ENCODE measurements at places on chromosomes 12 and 14.

GRCh38 chr12:31018790-31019505 is 54.7 kb upstream of the DDX11 start:
- DNase-seq: no peak

DNA sequence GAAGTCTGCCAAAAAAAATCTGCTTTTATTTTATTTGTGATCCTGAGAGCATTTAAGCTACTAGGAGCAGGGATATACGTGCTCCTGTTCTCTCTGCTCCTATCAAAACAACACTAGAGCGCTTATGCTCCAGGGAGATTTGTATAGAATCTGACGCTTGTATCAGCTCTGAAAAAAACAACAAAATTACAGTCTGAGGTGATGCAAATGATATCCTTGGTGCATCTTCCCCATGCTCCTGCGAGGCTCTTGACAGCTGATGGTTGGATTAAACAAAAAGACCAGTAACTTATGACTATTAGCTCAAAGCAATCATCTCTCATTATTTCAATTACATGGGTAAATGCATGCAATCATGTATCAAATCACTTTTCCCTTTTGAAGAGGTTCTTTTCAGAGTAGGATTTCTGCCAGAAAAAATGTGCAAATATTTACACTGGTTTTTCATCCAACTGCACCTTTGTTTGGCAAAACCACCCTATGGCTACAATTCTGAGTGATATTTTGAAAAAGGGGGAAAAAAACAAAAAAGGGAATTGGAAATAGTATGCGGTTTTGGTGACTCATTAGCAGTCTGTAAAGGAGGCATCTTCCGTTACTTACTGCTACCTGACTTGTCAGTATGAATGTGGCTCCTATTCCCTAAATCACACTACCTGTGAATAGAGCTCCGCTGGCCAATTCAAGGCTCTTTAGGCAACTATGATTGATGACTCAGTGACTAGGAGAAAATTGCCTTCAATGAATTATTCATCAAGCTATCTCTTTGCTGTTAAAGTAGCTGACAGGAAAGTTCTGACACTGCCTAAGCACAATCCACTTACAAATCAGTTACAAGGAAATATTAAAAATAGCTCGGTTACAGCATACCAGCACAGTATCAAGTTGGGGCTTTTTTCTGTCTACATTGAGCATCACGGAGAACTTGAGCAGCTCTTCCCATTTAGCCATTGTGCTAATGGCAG is 450.0 kb downstream of the FOXG1 start:
- DNase-seq: no peak

DNA sequence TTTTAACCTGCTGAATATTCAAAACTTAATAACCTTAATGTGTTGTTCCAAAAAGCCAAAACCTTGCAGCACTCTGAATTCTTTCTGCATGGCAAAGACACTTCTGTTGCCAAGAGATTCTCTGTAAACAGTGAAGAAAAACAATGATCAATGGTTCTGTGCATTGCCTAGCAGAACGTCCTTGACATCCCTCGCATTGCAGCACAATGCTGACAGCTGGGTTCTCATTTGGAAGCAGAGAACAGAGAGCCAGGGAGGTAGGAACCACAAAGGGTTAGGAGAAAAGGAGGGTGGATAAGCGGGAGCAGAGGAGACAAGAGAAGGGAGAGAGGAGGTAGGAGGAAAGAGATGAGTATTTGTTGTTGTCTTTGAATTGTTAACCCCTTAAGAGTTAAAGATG is 501.1 kb downstream of the NAV3 start:
- no peak for DNase-seq

DNA sequence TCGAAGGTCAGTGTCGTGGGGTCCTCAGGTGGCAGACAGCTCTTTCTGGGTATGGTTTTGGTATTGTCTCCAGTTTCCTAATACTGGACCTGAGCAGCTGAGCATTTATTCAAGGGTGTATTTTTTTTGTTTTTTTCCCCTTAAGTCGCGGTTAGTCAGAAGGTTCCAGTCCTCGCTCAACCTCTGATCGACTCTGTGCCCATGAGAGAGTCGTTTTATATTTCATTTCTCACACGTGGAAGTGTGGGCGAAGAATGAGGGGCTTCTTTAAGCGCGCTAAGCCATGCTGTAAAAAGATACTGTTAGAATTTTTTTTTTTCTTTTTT is 499 bp downstream of the MIPOL1 start:
- DNase-seq: no peak

DNA sequence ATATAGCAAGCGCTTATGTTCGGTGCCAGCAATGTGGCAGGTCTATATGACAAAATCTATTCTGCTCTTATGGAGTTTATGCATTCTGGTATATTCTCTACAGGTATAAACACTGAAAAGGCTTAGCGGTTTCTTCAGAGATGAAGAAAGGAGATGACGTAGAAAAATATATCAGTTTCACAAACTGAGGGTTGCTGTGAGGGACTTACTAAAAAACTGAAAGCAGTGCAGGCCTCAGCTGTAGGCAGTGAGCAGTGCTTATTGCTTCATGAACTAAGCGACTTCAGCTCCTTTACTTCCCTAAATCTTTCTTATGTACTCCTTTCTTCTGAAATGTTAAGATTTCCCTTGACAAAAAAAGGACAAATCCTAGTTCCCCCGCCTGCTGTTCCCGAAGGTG is 4.5 kb downstream of the DDX47 start:
- DNase-seq: peak; percentile 19

DNA sequence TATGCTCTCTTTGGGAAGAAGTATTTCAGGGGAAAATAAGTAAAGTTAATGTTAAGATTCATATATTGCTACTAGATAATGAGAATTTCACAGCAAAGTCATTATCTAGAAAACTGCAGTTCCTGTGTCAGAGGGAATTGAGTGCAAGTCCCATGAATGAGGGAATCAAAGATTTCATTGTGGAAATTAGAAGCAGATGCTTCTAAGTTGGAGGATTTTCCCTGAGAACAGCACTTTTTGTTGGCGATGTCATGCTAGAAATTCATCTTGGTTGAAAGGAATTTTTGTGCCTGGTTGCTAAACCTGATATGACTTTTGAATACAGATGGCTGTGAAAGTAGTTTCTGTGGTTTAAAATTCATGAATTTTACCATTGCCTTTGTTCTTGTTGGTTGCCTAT is 25.6 kb downstream of the FRMD6 start:
- DNase-seq: no peak

DNA sequence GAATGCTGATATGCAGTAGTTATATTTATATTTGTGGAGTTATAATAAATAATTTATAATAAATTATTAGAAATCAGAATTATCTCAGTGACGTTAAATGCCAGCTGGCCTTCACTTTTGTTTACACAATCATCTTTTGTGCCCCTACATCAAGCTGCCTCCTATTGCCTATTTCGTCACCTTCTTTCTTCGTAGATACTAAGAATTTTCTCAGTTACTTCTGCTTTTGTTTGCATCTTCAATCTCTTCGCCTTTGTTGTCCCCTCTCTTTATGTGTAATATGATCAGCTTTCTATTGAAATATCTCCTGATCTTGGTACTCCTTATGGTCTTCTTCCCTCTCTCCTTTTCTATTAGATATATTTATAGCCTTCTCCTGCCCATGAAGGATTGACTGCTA is 197.0 kb downstream of the ERC1 start:
- DNase-seq: no peak

DNA sequence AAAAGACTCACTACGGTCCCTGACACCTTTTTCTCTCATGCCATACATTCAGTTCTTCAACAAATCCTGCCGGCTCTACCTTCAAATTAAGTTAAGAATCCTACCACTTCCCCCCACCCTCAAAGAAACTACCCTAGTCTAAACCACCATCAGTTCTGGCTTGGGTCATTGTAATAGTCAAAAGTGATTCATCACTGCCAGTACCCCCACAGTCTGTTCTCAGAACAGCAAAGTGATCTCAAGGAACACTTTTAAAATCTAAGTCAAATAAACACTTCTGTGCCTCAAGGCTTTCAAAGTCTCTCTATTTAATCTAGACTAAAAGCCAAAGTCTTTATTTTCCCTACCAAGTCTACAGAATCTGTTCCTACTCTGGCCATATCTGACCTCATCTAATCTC is 12.0 kb upstream of the FAM234B start:
- no peak for DNase-seq

- DNase-seq: no peak
Observed at GRCh38 chr12:3132636-3133404, 55.6 kb downstream of the TSPAN9 start.

DNA sequence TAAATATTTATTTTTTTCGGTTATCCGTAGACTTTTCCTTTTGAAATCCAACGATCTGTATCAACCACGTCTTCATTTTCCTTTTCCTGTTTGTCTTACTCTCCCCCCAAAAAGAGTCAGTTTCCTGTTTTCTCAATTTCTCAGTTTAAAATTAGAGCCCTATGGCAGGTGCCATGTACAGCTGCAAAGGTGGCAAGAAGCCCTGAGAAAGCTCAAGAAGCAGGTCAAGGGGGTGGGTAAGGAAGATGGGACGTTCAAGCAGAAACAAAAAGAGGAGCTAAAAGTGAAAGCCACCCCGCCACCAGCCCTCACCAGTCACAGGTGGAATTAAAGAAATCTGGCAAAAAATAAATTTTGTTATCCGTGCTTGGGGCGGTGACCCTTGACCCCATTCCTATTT is 26.7 kb downstream of the SLC35E3 start:
- DNase-seq: no peak

DNA sequence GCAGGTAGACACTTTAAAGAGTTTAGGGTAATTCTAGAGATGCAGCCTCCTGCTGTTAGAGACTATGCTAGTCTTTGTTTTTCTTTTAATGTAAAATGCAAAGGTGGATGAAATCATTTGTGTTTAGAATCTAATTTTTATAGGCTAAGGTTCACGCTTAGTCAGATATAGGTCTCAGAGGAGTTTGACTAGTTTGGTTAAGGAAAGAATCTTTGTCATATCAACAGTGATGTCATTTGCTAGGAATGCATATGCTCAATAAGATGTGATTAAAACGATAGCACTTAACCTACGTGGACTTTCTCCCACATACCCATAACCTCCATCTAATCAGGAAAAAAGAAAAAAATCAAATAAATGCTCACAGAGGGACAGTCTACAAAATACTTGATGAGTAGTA is 859.3 kb upstream of the ATXN7L3B start:
- no peak for DNase-seq

GRCh38 chr12:118908811-118909210 is 72.5 kb upstream of the SRRM4 start:
- no peak for DNase-seq

- no peak for DNase-seq
Observed at GRCh38 chr14:69351911-69352310, 46.2 kb downstream of the ERH start.

DNA sequence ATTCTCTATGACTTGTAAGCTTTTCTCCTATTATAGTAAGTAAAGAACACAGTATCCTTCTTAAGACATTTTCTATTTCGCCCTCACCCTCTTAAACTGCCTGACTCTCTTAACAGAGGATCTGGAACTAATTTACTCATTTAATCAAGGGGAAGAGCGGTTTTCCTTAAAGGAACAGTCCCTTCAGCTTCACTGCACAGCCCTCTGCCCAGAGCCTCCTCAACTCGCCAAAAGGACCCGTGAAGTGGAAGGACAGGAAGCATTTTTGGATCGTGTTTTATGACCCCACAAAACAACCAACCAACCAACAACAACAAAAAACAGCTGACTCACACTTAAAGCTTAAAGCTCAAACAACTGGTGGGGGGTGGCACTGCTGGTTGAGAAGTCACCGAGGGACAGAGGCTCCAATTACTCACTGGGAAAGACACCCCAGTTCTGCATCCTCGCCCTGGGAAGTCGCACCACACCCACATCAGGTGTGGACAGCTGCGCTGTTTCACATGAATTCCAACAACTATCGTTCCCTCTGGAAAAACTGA is 35.7 kb downstream of the NID2 start:
- no peak for DNase-seq

DNA sequence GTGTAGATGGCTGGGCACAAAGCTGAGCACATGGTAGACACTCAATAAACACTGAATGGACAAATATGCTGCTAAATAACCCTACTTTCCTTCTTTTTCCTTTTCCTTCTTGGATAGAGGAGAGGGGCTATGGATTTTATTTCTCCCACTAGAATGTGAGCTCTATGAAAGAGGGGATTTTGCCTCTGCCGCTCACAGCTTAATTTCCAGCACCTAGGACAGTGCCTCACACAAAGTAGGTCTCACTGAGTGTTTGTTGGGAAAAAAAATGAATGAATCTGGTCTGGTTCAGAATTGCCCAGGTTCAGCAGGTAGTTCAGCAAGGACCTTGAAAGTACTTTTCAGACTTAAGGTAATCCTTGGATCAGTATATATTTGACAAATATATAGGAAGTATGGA is 65.5 kb downstream of the WSCD2 start:
- no peak for DNase-seq

GRCh38 chr12:62697893-62698292 is 231.3 kb downstream of the MON2 start:
- no peak for DNase-seq

DNA sequence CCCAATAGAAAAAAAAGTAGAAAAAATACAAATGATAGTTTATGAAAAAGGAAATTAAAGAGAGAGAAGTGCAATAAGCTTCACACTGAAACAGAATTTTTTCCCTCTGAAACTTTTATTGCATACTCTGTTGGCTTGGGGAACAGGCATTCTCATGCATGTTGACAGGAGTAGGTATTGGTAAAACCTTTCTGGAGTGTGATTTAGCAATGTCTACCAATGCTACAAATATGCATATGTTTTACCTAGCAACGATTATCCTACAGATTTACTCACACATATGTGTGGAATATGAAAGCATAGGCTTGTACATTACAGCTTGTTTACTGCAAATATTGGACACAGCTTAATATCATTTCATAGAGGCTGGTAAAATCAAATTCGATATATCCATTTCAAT is 125.7 kb upstream of the MYF6 start:
- DNase-seq: no peak

- DNase-seq: no peak
Observed at GRCh38 chr12:601976-602699, 61.1 kb downstream of the NINJ2 start.

- DNase-seq: no peak
Observed at GRCh38 chr12:26636710-26637328, 196.2 kb downstream of the ITPR2 start.

DNA sequence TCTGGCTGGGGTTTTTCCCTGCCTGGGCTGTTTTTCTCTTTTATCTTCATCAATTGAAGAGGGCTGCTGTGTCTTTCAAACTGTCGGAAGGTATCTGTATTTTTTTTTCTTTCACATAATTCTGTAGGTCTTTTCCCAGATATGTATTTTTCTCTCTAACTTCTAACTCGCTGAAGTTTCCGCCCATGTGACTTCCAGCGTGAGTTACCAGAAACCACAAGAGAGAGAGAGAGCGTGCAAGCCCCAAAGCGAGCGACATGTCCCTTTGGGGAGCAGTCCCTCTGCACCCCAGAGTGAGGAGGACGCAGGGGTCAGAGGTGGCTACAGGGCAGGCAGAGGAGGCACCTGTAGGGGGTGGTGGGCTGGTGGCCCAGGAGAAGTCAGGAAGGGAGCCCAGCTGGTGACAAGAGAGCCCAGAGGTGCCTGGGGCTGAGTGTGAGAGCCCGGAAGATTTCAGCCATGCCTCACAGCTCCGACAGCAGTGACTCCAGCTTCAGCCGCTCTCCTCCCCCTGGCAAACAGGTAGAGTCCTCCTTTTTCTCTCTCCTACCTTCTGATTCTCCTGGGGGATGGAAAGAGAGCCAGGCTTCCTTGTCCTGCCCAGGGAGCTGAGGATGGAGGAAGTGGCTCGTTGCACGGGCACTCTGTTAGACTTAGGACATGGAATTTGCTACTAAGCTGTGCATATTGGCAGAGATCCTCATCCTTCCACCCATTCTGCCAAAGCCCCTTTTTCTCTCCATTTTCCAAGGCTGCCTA is at the start of gene BATF:
TSS of gene BATF (plus strand) at position 246 of the 759 bp plus-strand sequence. CDS start at position 460, 214 bp downstream.
- DNase-seq: no peak

- DNase-seq: no peak
Observed at GRCh38 chr12:32964981-32965585, 68.5 kb upstream of the PKP2 start.

- DNase-seq: no peak
Observed at GRCh38 chr14:93775158-93775557, 13.1 kb downstream of the PRIMA1 start.
